ENCODE measurements at places on chromosomes 1 and 21. TPM values are rescaled to one million over a fixed set of nuclear protein-coding genes. Genes with fewer than 3 reads are reported as not detected.

DNA sequence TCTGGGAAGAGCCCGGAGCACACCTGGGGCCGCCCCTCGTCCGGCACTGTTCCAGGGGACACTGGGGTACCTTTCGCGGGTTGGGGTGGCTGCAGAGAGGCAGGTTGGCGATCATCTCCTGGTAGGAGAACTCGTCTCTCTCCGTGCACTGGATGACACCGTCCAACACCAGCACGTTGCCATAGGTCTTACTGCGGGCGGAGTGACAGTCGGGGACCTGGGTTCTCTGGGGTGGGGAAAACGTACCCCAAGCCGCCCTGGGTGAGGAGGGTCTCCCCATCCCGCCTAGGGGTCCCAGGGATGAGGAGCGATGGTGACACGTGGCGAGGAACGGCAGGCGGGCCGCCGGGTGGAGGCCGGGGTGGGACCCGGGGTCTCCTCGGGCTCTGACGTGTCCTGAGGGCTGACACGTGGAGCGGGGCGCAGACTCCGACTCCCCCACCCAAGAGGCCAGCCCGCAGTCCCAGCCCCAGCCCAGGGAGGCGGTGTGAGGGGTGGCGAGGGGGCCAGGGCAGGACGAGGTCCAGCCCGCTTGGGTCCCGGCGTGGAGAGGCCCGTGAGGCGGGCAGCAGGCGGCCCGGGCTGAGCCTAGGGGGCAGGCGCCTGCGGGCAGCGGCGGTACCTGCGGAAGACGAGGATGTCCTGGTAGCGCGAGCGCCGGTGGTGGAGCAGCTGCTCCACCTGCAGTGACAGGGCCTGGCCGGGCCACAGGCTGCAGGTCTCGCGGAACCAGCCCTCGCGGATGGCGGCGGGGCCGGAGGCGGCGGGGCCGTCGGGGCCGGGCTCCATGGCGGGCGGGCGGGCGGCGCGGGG lies 457 bp downstream of the SRM start:
- no peak overlapping the region for H3K27ac ChIP-seq
- H3K36me3 ChIP-seq = peaks cover 7% of the 10 kb centered on the region
- peaks cover 3% of the 10 kb centered on the region for H3K4me1 ChIP-seq
- H3K27me3 ChIP-seq = no peaks in the 10 kb centered on the region
- no peak for DNase-seq

The SMIM1 gene
- 28.4 TPM for total RNA-seq

DNA sequence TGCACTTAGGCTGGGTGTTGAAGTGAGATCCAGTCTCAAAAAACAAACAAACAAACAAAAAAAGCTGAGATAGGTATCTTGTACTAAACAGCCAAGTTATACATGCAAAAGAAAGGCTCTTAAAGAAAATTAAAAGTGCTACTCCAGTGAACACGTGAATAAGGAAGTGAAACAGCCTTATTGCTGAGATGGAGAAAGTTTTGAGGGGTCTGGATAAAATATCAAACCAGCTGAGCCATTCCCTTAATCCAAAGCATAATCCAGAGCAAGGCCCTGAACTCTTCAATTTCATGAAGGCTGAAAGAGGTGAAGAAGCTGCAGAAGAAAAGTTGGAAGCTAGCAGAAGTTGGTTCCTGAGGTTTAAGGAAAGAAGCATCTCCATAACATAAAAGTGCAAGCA lies 360.5 kb upstream of the DAB1 start:
- H3K27me3 ChIP-seq = no peaks in the 10 kb centered on the region
- H3K4me3 ChIP-seq = no peak overlapping the region
- no peak overlapping the region for H3K27ac ChIP-seq
- H3K36me3 ChIP-seq = no peaks in the 10 kb centered on the region
- no peak for DNase-seq

GRCh38 chr1:11341901-11342552 lies 69.0 kb downstream of the UBIAD1 start:
- H3K4me3 ChIP-seq = no peak overlapping the region
- H3K4me1 ChIP-seq = peaks cover 19% of the 10 kb centered on the region
- no peak for DNase-seq
- H3K36me3 ChIP-seq = no peaks in the 10 kb centered on the region
- H3K27me3 ChIP-seq = no peaks in the 10 kb centered on the region

DNA sequence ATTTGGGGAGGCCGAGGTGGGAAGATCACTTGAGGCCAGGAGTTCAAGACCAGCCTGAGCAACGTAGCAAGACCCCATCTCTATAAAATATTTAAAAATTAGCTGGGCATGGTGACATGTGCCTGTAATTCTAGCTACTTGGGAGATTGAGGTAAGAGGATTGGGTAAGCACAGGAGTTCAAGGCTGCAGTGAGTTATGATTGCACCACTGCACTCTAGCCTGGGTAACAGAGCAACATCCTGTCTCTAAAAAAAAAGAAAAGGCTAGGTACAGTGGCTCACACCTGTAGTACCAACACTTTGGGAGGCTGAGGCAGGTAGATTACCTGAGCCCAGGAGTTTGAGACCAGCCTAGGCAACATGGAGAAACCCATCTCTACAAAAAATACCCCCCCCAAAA lies 35.7 kb upstream of the RCC1 start:
- DNase-seq = no peak
- no peak overlapping the region for H3K27ac ChIP-seq
- H3K36me3 ChIP-seq = peaks cover 29% of the 10 kb centered on the region
- H3K4me1 ChIP-seq = no peaks in the 10 kb centered on the region
- H3K27me3 ChIP-seq = no peaks in the 10 kb centered on the region

The CLEC20A gene
- total RNA-seq = not detected

The FOXD3 gene
- not detected for total RNA-seq

DNA sequence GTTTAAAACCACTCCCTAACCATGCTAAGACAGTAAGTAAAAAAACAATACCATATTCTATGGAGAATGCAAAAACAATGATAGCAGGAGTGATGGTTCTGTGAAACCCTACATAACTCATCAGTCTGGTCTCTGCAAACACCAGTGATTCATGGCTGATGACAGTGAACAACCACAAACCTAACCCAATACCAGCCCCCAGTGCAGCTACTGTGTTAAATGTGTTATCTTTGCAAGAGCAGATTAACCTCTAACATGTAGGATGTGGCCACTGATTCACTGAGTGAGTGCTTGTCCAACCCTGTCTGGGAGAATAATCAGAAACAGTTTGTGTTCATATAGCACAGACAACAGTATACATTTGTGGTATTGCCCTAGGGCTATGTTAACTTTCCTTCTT lies 100.2 kb upstream of the COG2 start:
- H3K36me3 ChIP-seq = no peaks in the 10 kb centered on the region
- no peak overlapping the region for H3K4me3 ChIP-seq
- H3K27me3 ChIP-seq = no peaks in the 10 kb centered on the region
- no peak overlapping the region for H3K27ac ChIP-seq

All from cardiac muscle cell (in vitro differentiated cells and primary cell).